Thyroid gland (tissue), 4 donors: ENCODE measurements at places on chromosomes 2 and 18.

DNA sequence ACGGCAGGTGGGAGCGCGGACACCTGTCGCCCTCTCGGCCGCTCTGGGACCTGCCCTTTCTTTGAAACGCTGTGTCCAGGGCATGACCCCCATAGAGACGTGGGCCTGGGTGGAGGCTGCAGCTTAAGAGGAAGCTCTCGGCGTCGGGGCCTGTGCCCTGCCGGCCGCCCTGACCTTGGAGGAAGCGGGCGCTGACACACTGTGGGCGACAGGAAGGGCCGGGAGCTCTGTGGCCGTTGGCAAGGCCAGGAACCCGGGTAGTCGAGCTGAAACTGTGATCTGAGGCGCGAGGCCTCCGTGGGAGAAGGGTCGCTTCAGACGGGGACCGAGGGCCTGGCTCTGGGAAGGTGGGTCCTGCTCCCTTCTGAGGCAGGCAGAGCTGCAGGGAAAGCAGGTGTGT, 28.2 kb downstream of the KCNG2 start:
- DNase-seq, result no peak

- no peak for DNase-seq
Measured at GRCh38 chr2:85244828-85245227, 83.0 kb downstream of the TGOLN2 start.

DNA sequence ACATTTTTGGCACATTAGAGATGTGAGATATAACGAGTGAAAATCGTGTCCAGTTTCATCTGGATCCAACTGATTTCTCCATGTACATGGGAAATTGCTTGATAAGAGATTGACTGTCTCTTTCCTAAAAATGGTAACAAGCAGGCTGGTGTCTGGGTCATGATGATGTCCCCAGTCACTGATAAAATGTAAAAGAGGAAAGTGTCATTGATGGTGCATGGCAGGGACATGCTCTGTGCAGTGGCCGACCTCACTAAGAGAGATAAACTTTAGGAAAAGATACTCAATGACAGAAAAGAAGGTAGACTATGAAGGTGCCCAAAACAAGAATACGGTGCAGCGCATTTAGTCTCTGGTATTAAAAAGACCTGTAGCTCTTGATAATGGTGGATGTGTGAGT, 1517.5 kb downstream of the RPIA start:
- DNase-seq, result no peak

DNA sequence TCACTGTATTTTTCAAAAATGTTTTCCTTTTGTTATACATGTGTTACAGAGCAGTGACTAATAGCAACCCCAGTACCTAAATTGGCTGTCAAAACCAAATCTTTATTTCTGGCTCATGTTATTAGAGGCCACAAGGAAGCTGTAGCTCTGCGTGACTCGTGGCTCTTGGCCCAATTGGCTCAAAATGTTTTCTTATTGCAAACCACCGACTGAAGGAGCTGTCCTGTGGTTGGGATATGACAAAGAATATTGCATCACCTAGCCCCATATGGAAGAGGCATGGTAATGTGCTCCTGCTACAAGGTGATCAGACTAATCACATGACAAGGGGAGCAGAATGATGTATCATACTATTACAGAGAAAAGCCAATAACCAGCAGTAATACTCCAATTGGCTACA, 1058.5 kb downstream of the CBLN2 start:
- DNase-seq, result no peak

DNA sequence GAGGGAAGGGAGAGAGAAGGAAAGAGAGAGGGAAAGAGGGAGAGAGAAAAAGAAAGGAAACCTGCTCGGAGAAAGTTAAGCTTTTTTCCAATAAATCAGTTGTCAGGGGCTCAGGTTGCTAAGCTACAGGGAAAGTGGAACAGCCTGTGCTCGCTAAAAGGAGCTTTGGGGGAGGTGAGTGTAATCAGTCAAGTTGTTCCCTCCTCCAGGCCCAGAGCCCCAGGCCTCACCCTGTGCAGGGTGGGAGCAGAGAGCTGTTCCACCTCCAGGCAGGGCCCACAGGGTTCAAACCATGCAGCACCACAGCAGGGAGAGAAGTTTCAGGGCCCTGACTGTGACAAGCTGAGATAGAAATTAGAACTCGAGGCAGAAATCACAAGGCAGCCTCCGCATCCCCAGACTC, 56.4 kb upstream of the PPP1CB start:
- no peak for DNase-seq

- DNase-seq, result no peak
Measured at GRCh38 chr2:129794540-129794939, 184.9 kb upstream of the RAB6C start.

- peak; percentile 56 for DNase-seq
Measured at GRCh38 chr2:224909885-224910573, 132.2 kb downstream of the DOCK10 start.

DNA sequence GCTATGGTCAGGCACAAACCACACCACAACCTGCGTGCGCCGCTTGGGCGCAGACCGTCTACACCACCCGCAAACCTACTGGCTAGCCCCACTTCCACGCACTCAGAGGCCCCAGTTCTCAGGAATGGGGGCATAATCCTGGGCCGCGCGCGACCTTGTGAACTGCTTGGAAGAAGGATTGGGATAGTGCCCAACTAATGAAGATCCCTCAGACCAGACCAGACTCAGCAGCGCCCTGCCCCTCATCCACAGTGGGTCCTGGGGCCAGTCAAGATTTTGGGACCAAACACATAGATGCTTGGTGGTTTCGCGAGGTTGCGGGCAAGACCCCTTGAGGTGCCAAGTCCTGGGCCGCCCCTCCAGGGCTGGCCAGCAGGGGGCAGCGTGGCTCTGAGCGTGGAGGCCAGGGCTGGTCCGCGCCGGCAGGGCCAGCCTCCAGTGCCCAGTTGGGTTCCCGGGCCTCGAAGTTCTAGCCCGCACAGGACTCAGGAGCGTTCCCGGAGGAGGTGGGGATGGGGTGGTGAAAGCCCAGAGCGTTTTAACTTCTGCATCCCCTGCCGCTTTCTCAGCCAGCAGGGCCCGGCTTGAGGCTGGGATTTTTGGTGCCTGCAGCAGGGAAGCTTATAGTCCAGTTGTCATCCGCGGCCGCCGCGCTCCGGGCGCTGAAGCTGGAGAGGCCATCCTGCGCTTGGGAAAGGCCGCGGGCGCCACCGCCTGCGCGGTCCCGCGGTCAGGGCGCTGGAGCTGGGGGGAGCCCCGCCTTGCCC, 8.3 kb downstream of the OSR1 start:
- peak; percentile 59 for DNase-seq

DNA sequence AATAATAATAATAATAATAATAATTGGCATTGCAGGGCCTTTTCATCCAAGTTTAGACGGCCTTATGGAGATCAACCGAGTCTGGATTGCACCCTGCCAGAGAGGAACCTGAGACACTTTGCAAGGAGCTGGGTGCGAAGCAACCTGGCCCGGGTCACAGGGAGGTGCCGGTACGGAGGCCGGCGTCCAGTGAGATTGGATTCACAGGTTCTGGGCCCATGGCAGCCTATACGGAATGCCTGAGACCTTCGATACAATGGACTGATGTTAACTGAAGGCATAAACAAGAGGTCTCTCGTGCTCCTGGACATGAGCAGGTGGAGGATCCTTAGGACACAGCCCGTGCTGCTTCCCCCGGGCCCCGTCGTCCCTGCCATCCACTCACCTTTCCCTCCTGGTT, 416.5 kb upstream of the SALL3 start:
- DNase-seq, result no peak

DNA sequence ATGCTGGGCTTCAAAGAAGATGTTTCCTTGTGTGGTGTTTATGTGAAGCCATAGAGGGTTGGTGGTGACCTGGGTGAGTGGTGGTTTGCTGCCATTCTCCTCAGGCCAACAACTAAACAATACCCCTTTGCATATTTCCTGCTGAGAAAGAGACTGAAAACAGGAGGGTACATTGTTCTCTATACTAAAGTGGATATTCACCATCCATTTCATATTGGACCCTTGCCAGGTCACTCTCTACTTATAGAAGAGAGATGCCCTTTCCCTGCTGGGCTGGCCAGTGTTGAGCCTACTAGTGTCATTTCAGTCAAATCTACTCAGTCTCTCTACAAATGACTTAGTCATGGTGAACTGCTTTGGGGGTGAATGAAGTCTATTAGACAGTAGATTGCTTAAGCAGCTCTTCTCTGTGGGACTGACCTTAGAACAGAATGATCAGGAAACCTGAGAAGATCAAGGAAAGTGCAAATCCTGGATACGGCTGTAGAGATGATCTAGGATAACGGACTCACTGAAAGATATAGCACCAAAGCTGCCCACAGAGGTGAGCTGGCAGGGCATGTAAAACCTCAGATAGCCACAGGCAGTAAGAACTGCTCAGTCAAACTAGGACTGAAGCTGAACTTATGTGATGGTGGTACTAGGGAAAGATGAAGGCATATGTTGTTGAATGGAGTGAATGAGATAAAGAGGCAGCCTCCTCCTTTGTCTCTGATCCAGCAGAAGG, 154.9 kb downstream of the MYO3B start:
- DNase-seq, result no peak

DNA sequence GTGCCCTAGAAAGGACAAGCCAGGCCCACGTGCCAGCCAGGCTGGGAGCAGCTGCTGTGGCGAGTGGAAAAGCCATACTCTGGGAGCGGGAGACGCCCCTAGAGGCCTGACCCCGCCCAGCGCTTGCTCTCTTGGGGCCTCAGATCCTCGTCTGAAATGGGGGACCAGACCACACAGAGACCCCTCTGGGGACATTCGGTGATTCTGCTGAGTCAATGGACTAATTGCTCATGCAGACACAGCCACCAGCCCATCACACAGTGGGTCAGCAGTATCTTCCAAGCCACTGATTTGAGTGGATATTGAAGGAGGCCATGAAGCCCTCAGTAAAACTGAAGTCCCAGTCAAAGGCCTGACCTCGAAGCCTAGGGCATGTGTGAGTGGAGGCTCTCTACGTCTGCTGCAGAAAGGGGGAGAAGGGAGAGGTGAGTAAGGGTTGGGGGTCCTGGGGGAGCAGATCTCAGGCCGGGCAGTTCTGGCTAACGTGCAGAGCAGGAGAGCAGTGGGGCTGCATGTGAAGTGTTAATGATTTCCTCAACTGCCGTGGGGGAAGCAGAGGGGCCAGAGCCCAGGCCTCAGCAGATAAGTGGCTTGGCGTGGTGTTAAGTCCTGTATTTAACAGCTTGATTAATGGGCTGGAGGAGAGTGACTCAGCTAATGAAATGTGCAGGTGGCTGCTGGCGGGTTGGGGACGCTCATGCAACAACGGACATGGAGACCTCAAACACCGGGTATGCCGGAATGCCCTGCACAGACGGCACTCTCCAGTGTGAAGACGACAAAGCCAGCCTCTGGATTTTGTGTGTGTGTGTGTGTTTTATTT, 104.4 kb upstream of the TWIST2 start:
- DNase-seq, result no peak

DNA sequence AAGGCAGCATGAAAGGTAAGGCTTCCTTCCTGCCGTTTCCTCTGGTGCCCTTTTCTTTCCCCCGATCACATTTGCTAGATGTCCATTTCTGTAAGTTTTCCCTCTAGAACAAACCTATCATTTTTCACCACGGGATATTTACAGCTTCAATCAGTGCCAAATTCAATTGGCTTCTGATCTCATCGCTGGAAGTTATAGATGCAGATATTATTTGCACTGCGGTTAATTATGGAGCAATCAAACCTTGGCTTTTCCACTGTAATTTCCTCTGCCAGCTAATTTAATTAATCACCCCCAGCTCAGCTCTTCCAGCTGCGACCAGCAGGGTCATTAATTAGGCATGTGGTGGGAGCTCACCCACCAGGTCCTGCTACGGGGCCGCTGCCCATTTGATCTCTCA, 86.1 kb downstream of the GBX2 start:
- DNase-seq, result no peak

- no peak for DNase-seq
Measured at GRCh38 chr18:59376351-59376935, 17.4 kb upstream of the LMAN1 start.

DNA sequence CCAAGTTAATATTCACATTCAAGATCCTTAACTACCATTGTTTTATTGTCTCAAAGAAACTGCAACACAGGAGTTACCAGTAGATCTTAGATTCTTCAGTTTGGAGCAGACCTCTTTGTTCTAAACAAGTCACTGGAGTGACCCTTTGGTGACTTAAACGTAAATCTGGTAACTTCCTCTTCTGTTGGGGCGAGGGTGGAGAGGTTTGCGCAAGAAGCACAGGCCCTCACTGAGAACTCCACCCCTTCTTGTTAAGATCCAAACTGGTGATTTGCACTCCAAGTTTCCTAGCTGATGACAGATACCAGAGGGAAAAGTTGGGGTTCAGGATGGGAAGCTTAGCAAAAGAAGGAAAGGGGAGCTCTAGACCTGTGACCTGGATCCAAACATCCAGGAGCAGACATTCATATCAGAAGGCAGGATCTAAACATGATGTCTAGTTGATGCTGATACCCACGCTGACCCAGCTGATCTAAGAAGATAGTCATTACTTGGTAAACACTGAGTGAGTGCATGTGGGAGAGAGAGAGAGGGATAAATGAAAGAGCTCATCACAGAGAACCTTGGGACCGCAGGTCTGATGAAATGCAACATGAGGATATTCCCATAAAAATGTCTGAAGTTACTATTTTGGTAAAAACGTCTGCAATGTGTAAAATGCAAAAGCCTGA, 256.0 kb downstream of the CDH20 start:
- no peak for DNase-seq

DNA sequence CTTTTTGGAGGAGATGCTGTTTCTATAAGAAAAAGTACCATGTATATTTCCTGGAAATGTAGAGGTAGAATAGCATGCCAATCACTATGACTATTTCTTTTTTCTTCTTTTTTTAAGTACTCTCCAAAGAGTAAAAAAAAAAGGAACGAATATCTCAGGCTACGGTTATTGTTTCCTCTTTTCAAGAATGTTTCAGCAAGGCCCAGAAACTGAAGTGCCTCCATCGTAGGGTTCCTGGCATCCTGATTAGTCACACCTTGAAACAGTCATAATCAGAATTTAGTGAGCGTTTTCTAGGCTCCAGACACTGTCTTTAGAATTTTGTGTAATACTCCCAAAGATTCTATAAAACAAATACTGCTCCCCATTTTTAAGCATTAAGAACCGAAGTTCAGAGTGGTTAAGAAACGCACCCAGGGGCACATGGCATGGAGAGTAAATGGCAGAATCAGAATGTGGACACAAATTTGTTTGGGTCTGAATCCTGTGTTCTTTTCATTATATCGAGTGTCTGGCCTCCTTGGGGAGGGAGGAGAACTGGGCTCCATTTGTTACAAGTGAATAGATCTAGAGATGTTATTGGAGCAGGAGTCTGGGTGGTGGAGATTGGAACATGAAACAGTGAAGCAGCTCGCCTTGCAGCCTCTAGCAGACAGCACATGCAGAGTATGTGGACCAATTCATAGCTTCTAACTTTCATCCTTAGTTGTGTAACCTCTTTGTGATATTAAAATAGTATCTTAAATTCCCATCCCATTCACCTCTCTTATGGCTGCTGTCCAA, 26.7 kb downstream of the ZEB2 start:
- DNase-seq, result no peak
